Epithelial cell of umbilical artery (primary cell): ENCODE measurements at places on chromosomes 7 and 10. TPM values are rescaled to one million over a fixed set of nuclear protein-coding genes. Genes with fewer than 3 reads are reported as not detected.

PRSS1 gene
- total RNA-seq = not detected in 2 replicates

ZNF777 gene
- total RNA-seq = 2.9 and 3.3 TPM in 2 replicates

MET gene
- total RNA-seq = 34.8 and 77.7 TPM in 2 replicates

MEST gene
- 59.8 and 81.6 TPM in 2 replicates for total RNA-seq

FRMPD2 gene
- not detected in 2 replicates for total RNA-seq

MKX gene
- under 0.01 TPM in 1 of 2 replicates, not detected in the other for total RNA-seq

BEND7 gene
- total RNA-seq = 5.8 and 7.8 TPM in 2 replicates

SPDYE5 gene
- total RNA-seq = not detected in 2 replicates

STEAP2 gene
- total RNA-seq = 5.8 and 12.8 TPM in 2 replicates

NPY4R2 gene
- not detected in 2 replicates for total RNA-seq

ACTL6B gene
- total RNA-seq = not detected in 2 replicates

SLC26A5 gene
- total RNA-seq = not detected in 2 replicates

SH2D4B gene
- total RNA-seq = under 0.01 and 0.30 TPM in 2 replicates

SLC26A3 gene
- total RNA-seq = not detected in 2 replicates

NPS gene
- not detected in 2 replicates for total RNA-seq

AKR1D1 gene
- total RNA-seq = not detected in 2 replicates

WDR86 gene
- total RNA-seq = not detected in 2 replicates

GNGT1 gene
- total RNA-seq = not detected in 2 replicates

MGMT gene
- 8.8 and 12.5 TPM in 2 replicates for total RNA-seq

ACHE gene
- under 0.01 and 0.15 TPM in 2 replicates for total RNA-seq

PSMC2 gene
- total RNA-seq = 242 and 470 TPM in 2 replicates

WASL gene
- 7.8 and 9.0 TPM in 2 replicates for total RNA-seq

HABP2 gene
- total RNA-seq = not detected in 2 replicates

CUBN gene
- 4.9 and 6.8 TPM in 2 replicates for total RNA-seq

CALML3 gene
- total RNA-seq = not detected in 2 replicates

PRTFDC1 gene
- total RNA-seq = 15.9 and 19.9 TPM in 2 replicates

PIK3CG gene
- total RNA-seq = 2.9 and 6.7 TPM in 2 replicates

TBX20 gene
- total RNA-seq = 0.15 and 0.97 TPM in 2 replicates

NOS3 gene
- total RNA-seq = 13.3 and 26.4 TPM in 2 replicates
